T-helper 1 cell (primary cell): ENCODE measurements at places on chromosomes 3 and 15.

DNA sequence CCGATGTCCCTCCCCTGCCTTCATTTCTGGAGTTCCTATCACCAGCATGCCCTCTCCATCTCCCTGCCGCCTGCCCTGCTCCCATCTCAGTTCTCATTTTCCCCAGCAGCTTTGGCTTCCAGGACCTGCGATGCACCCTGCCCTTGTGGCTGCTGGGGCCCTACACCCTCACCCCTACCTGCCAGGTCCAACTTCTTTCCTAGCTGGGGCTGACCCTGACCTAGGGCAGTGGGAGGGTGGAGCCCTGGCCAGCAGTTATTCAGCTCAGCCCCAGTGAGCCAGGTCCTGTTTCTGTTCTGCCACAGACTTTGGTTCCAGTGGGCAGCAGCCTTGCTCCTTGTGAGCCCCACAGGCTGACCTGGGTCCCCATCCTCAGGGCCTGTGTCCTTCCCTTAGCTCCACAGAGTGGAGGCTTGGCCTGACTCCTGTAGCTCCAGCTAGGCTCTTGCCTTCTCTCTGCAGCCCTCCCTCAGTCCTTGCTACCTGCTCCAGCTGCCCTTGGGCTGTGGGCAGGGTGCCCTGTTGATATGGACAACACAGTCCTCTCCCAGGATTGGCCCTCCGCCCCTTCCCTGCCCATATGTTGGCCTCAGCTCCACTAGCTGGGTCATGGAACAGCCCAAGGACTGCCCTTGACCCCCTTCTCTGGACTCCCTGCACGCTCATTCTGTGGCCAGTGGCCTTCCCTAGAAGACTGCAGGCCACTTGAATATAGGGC lies 34.7 kb upstream of the PDE8A start:
- DNase-seq: no peak

GRCh38 chr3:18679238-18679637 lies 254.1 kb upstream of the SATB1 start:
- DNase-seq: no peak

DNA sequence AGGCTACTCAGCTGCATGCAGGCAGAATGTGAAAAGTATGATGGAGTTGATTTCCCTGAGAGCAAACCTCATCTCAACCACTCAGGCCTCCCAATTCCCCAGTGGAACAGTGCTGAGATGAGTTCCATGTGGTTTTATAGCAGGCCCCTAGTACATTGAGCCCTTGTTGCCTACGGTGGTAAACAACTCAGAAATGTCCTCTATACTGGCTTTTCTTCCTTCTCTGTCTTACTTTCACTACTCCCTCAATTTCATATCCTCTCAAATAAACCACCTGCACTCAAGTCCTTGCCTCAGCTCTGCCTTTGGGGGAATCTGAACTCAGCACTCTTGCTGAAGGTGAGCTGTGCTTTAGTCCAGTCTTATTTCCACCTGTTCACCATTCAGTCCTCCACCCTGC lies 399.9 kb downstream of the PDCD6IP start:
- DNase-seq: no peak

GRCh38 chr3:135056084-135056730 lies 261.1 kb downstream of the EPHB1 start:
- no peak for DNase-seq

- no peak for DNase-seq
Observed at GRCh38 chr3:46763178-46763577, 45.5 kb upstream of the PRSS50 start.

DNA sequence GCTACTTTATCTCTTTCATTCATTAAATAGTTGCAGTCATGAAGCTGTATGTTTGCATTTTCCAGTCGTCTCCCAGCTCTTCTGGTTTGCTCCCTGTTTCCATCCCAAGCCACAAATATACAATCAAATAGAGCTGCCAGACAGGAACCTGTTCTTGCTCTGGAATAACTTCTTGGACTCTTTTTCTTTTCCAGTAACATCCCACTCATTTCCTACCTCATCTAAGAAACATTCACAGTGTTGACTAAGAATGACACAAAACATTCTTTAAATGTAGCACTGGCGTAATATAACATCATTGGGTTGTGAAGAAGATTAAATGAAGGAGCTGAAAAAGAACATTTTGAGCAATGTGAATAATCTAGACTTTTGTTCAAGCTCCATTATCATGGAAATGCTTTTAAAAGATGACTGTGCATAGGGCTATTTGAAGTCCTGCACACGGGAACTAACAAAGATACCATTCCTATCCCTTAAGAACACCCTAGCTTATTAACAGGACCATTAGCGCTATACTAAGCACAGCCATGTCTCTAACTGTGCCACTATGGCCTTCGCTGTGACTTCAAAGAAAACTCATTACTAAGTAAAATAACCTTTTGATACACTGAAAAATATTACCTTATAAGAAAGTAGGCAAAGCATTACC lies 574.0 kb downstream of the NAALADL2 start:
- no peak for DNase-seq
